ENCODE measurements at places on chromosomes 5 and 9. TPM values are rescaled to one million over a fixed set of nuclear protein-coding genes. Genes with fewer than 3 reads are reported as not detected.
A peak's percentile ranks its signal among the peaks of the same experiment; 100 is the strongest.

DNA sequence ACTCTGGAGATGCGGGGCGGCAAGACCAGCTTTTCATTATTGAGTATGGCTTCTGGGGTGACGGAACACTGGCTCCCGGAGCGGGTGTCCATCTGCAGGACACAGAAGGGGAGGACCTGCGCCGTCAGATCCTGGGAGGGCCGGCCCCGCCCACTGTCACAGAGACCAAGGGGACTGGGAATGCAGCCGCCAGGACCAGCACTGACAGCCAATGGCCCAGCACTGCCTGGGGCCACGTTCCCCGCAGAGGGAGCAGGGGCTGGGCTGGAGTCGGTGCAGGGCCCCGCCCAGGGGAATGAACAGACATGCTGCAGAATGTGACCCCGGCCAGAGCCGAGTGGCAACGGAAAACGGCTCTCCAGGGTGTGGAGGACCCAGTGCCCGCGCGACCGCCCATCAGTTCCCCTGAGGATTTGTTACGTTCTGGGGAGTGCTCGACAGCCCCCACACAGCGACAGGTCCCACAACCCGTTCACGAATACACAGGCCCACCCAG, at the start of gene ZDHHC11:
Gene ZDHHC11, minus strand, starts transcription at position 476 of the 496 bp plus-strand sequence. Its CDS starts 384 bp downstream, at position 92.
- no peak within 1 kb of the TSS for H3K27ac ChIP-seq
- H3K27me3 ChIP-seq, result peaks cover 17% of the 10 kb centered on the region
- no peaks in the 10 kb centered on the region for H3K4me1 ChIP-seq
- H3K36me3 ChIP-seq, result no peaks in the 10 kb centered on the region
- H3K4me3 ChIP-seq, result no peak within 1 kb of the TSS

DNA sequence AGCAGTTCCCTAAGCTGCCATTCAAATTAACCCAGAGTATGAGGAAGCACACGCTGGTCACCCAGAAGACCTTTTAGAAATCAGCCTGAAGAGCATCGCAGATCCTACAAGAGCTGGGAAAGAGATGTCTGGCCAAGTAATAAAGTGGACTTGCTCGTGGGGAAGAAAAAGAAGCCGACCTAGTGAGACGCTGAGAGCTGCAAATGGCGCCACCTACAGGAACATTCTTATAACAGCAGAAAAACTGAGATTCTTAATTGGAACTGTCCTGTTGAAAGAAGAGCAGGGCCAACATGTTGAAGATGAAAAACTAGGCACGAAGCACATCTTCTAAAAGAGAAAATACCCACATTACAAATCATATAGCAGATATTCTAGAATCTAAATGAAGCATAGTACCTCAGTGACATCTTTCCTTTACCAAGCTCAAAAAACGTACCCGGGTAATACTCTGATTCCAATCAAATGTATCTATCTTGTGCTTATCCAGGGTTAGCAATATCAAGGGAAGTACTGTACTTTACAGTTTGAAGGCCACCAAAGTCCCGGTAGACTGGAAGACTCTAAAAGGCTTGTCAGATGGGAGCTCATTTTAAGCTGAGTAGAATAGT, 3.9 kb upstream of the GNAQ start:
- H3K27me3 ChIP-seq, result no peaks in the 10 kb centered on the region
- H3K27ac ChIP-seq, result no peak overlapping the region
- peaks cover 3% of the 10 kb centered on the region for H3K4me1 ChIP-seq
- H3K36me3 ChIP-seq, result no peaks in the 10 kb centered on the region
- DNase-seq, result peak; percentile 84

- H3K27ac ChIP-seq, result no peak overlapping the region
- no peaks in the 10 kb centered on the region for H3K27me3 ChIP-seq
- no peaks in the 10 kb centered on the region for H3K4me1 ChIP-seq
- DNase-seq, result no peak
- H3K4me3 ChIP-seq, result no peak overlapping the region
- H3K36me3 ChIP-seq, result no peaks in the 10 kb centered on the region
Observed at GRCh38 chr9:134620751-134621557, 20.6 kb upstream of the COL5A1 start.

- no peak overlapping the region for H3K4me3 ChIP-seq
- no peaks in the 10 kb centered on the region for H3K27me3 ChIP-seq
- no peaks in the 10 kb centered on the region for H3K4me1 ChIP-seq
- H3K27ac ChIP-seq, result no peak overlapping the region
- H3K36me3 ChIP-seq, result no peaks in the 10 kb centered on the region
- DNase-seq, result no peak
Observed at GRCh38 chr5:74288448-74289108, 351.9 kb downstream of the ENC1 start.

GRCh38 chr9:95572381-95573151, 55.8 kb upstream of the PTCH1 start:
- H3K27me3 ChIP-seq, result peaks cover 12% of the 10 kb centered on the region
- DNase-seq, result no peak

DNA sequence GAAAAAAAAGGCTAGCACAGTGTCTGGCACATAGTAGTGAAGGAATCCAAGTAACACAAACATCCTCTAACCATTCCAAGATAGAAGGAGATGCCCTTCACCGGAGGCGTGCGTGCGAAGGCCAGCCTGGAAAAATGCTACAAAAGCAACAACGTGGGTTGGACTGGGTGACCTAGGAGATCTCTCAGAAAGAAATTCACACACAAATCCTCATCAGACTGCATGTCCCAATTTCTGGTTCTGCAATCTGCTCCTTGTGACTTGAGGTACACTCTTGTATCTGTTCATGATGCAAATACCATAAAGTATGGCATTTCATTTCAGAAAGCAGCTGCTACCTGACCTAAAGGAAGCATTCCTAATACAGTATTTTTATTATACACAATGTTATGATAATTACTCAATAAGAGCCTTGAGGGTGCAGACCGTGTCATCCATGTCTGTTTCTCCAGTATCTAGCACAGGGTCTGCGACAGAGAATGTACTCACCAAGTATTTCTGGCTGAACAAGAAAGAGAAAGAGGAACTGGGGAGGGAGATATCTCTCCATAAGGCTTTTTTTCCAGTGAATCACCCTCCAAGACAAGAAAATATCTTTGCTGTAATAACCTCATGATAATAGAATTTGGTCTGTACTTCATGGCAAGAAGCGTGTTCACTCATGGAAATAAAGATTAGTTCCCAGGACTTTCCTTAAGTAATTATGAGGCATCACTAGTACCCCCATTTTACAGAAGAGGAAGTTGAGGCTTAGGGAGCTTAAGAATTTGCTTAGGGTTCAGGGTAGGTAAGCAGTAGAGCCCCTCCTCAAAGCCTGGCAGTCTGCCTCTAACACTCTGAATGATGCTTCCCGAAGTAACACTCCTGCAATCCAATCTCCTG, 138.3 kb downstream of the CDK5RAP2 start:
- no peaks in the 10 kb centered on the region for H3K4me1 ChIP-seq
- DNase-seq, result no peak
- no peak overlapping the region for H3K4me3 ChIP-seq
- H3K27ac ChIP-seq, result no peak overlapping the region

DNA sequence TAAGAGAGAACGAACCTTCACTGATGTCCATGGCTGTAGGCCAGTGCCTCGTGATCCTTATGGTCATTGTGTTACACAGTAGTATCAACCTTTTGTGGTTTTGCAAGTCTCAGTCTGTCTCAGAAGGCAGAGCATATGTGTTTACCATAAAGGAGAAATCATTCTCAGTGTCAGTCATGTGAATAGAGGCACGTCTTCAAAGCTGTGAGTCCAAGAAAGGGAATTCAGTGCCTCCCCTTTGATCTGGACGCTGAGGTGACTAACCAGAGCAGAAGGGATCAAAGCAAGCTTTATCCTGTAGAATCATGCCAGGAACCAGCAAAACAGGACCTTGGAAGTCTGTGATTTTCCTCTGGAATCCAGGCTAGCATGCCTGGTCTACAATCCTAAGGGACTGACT, 433.9 kb downstream of the DNAH5 start:
- no peak for DNase-seq
- no peaks in the 10 kb centered on the region for H3K27me3 ChIP-seq
- no peaks in the 10 kb centered on the region for H3K36me3 ChIP-seq
- no peak overlapping the region for H3K4me3 ChIP-seq

The APC gene
- polyA plus RNA-seq, result 6.4 TPM

The GARIN3 gene
- polyA plus RNA-seq, result not detected

The HK3 gene
- polyA plus RNA-seq, result 38.9 TPM

The ZDHHC11B gene
- 2.2 TPM for polyA plus RNA-seq

The CCDC183 gene
- 5.0 TPM for polyA plus RNA-seq
